ENCODE measurements at places on chromosomes 7 and 10. TPM values are rescaled to one million over a fixed set of nuclear protein-coding genes. Genes with fewer than 3 reads are reported as not detected.

DNA sequence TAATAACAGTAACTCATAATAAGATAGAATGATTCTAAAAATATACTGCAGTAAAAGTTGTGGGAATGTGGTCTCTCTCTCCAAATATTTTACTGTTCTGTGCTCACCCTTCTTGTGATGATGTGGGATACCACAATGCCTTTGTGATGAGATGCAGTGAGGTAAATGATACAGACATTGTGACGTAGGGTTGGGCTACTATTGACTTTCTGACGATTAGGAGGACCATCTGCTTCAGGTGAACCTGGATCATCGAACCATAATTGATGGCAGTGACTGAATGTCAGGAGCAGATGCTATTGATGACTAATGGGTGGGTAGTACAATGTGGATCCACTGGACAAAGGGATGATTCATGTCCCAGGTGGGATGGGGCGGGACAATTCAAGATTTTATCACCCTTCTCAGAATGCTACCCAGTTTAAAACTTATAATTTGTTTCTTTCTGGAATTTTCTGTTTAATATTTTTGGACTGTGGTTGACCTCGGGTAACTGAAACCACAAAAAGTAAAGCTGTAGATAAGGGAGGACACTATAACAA lies 73.9 kb upstream of the ARMC3 start:
- DNase-seq: no peak

- DNase-seq: no peak
Observed at GRCh38 chr10:130066743-130067142, 43.9 kb downstream of the C10orf143 start.

GRCh38 chr7:129559564-129559963 lies 52.0 kb upstream of the NRF1 start:
- DNase-seq: no peak

DNA sequence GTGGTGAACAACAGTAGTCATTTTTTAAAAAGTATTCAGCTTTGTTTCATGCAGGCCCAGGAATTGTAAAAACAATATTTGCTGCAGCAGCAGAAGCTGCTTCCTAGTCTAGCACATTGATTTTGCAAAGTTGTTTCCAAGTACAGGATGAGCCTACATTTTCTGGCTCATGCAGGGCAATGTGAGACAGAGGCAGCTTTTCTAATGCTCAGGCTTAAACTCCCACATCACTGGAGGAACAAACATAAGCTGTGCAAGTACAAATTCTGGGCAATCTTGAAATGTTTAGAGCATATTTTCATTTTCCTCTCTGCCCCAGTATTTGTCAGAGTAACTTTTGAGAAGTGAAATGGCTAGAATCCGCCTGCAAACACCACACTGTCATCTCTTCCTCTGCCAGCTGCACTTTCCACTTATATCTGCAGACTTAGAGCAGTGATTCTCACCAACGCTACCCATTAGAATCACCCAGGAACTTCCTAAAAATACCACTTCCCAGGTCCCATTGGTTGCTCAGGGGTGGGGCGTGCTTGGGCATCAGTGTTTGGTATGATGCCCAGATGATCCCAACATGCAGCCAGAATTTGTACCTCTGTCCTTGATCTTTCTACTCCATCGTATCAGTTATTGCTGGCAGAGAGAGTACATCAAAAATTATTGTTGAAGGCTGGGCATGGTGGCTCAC lies 304.1 kb upstream of the LRGUK start:
- no peak for DNase-seq

Gene CPA4
- 98.8 TPM for total RNA-seq

- DNase-seq: no peak
Observed at GRCh38 chr7:90864088-90864487, 268.0 kb downstream of the CDK14 start.

GRCh38 chr10:35409094-35409582 lies 72.8 kb downstream of the CCNY start:
- peak; percentile 72 for DNase-seq

DNA sequence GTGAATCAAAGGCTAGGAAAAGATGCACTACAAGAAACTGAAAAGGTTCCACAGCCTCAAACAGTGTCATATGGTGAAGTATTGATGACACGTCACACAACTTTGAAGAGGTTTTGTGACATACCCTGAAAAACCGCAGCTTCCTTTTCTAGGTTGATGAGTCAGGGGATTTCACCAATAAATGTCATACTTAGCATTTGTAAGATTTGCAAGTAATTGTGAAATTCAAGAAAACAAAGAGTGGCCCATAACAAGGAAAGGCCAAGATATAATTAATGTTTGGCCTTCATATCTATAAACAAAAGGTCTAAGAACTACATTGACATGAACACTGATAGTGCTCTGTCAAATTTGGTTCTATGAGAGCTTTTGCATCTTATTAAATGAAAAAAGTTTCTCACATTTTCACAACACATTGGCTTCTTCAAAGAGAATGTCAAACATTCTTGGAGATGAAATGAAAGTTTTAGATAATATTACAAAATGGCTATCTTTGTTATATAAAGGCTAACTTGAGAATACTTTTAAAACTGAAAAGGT lies 62.0 kb upstream of the NAMPT start:
- DNase-seq: peak; percentile 92

- DNase-seq: peak; percentile 22
Observed at GRCh38 chr7:28478656-28479055, 66.3 kb downstream of the CREB5 start.

GRCh38 chr7:25722856-25723255 lies 429.1 kb upstream of the NFE2L3 start:
- no peak for DNase-seq

- DNase-seq: no peak
Observed at GRCh38 chr7:157558061-157558460, 221.3 kb downstream of the DNAJB6 start.

GRCh38 chr10:32095116-32095733 lies 39.0 kb upstream of the KIF5B start:
- no peak for DNase-seq

DNA sequence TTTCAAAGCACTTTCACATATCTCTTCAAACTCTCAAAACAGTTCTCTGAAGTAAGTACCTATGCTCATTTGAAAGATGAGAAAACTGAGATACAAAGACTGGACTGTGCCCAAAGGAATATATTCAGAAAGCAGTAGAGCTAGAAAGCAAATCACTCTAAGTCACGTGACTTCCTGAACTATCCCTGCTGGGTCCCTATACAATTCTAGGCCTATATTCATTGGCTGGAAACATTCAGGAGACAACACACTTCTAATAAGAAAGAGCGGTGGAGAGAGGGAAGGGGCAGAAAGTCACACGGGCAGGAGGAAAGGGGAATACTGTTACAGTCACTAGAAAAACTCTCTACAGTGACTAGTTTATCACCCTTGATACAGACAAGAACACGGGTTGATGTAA lies 140.0 kb downstream of the CHCHD3 start:
- DNase-seq: no peak

Gene PPP3CB
- 12.2 TPM for total RNA-seq

Gene CDC14C
- total RNA-seq: not detected

DNA sequence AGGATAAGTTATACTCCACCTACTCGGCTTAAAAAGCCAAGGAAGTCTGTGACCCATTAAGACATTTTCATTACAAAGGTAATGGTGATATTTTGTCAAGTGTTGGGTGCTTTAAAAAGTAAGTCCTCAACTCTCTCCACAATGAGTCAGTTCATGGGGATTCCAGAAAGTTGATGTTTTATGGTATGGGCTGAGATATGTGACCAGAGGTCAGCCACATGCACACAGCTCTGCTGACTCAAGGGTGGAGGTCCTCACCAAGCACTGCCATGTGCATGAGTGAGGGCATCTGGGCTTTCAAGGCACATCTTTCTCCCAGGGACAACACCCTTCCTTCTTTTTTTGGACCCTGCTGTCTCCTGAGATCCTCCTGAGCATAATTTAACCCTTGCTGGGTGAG lies 292.9 kb downstream of the PTEN start:
- peak; percentile 49 for DNase-seq

- DNase-seq: no peak
Observed at GRCh38 chr7:41051535-41051934, 651.4 kb downstream of the INHBA start.

GRCh38 chr10:14926722-14927416 lies 27.0 kb downstream of the DCLRE1C start:
- DNase-seq: no peak

DNA sequence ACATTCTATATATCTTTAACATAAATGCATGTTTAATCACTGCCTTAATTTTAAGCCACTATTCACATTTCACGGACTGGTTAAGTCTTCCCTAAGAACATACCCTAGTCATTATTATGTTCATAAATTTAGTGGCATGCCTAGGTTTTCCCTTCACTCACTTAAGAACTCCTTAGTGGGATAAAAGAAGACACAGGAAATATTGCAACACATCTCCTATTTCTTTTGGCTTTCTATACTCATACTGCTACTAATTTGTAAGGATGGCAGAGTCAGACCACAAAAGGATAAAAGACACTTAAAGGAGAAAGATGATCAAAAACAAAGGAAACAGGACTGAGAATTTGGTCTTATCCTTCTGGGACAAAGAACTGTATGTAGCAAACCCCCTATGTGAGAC lies 951.4 kb downstream of the SORCS3 start:
- no peak for DNase-seq

- no peak for DNase-seq
Observed at GRCh38 chr10:97224483-97225435, 39.0 kb upstream of the SLIT1 start.

DNA sequence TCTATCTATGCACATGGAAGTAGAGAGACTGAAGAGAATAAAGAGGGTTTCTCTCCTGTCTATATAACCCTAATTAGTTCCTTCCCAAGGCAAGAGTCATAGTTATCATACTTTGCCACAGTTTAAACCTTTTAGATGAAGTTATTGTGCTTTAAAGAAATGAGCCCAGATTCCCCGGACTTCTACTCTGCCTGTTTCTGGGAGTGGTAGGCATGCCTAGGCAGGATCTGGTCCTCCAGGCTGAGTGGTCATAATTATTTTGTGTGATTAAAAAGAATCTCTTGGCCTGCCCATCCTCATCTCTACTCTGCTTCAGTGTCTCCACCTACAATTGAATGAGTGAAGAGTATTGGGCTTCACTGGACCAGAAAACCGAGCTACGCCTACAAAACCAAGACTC lies 179.2 kb downstream of the IMMP2L start:
- no peak for DNase-seq

GRCh38 chr7:128404143-128404681 lies 5.6 kb downstream of the IMPDH1 start:
- no peak for DNase-seq

GRCh38 chr10:118214776-118215175 lies 127.3 kb downstream of the FAM204A start:
- no peak for DNase-seq

DNA sequence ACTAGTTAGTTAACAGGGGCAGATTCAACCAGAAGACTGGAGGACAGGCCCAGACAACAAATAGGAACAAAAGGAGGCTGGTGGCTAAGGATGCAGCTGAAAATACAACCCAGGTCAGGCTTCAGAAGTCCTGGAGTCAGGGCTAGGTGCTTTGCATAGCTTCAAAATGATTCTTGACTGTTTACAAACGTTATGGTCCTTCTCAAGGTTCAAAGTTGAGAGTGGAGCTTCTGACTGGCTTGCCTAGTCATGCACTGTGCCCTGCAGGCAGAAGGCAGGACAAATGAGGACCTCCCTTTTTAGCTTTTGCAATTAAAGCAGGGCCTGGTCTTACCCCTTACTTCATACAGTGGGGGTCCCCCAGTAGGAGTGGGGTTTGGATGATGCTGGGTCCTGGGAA lies 4.4 kb upstream of the CDH23 start:
- no peak for DNase-seq

GRCh38 chr10:14468023-14468441 lies 137.3 kb upstream of the FRMD4A start:
- peak; percentile 41 for DNase-seq

DNA sequence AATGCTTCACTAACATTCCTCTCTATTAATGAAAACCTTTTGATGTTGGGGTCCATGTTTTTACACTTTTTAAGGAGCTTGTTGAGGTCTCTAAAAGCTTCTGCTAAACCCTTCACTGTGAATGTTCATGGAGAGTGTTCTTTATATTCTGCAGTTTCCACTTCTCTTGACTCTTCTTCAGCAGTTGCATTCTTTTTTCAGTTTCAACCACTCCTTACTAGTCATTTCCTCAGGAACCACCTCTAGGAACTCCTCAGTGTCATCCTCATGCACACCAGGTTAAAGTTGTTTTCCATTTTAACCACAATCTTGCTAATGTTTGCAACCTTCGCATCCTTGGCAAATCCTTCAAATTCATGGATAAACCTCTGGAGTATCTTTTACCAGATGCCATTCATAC lies 821.6 kb downstream of the ANKRD7 start:
- no peak for DNase-seq

GRCh38 chr7:151925446-151926335 lies 30.6 kb upstream of the GALNTL5 start:
- DNase-seq: no peak

GRCh38 chr10:96043893-96044715 lies 721 bp downstream of the CCNJ start:
- DNase-seq: peak; percentile 43

DNA sequence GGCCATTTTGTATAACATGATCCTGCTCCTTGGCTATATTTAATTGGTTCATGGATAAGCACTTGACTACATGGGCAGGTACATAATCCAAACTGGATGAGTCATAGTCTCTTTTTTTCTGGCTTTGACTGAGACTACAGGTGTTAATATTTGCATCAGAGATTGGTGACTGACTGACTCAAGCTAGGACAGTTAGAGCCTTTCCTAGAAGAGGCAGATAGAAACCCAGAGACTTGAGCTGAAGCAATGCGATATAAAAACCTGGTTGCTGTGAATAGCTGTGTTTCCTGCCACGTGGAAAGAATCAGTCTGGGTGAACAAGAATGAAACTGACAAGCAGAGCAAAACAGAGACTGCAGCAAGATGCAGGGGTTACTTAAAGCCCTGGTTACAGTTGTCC lies 81.0 kb downstream of the SAMD9 start:
- DNase-seq: no peak

Gene INA
- 0.46 TPM for total RNA-seq

GRCh38 chr7:82015751-82016150 lies 245.9 kb upstream of the HGF start:
- DNase-seq: no peak

Gene MSMB
- total RNA-seq: not detected

Gene GSDME
- 28.3 TPM for total RNA-seq

Gene NKX2-3
- not detected for total RNA-seq

DNA sequence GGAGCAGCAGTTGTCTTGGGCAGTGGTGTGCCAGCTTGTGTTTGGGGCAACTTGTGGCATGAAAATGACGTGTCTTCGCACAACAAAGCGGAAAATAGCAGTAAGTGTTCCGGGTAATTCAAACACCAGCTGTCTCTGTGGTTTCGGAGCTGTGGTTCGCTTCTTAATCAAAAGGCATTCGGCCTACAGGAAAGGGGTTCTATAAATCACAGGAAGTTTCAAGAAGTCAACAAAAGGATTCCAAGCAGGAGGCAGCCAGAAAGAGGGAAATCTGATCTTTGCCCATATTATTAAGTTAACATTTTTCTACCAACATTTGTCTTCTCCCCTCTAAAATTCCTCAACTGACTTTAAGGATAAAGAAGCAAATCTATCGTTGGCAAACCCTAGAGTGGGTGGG lies 353.4 kb downstream of the FGFR2 start:
- peak; percentile 73 for DNase-seq

- DNase-seq: peak; percentile 46
Observed at GRCh38 chr7:101817471-101818286, at the start of gene CUX1. CUX1 (plus strand) TSS chr7:101817626; CDS start chr7:101817640, 14 bp downstream.

- peak; percentile 7 for DNase-seq
Observed at GRCh38 chr10:129442866-129443265, 24.2 kb upstream of the MGMT start.

Gene PIP
- total RNA-seq: not detected

Gene GNGT1
- total RNA-seq: not detected

GRCh38 chr7:39360038-39360437 lies 206.2 kb upstream of the YAE1 start:
- DNase-seq: no peak

GRCh38 chr10:28858646-28859045 lies 181.3 kb downstream of the BAMBI start:
- no peak for DNase-seq

Gene LIPK
- not detected for total RNA-seq

Measured in Daoy (cell line).